ENCODE measurements at places on chromosomes 16 and 17. TPM values are rescaled to one million over a fixed set of nuclear protein-coding genes. Genes with fewer than 3 reads are reported as not detected.

ASB16 gene
- not detected for total RNA-seq

UBFD1 gene
- 84.5 TPM for total RNA-seq

RRN3 gene
- 34.1 TPM for total RNA-seq

AATK gene
- total RNA-seq: 0.28 TPM

SLC35G6 gene
- not detected for total RNA-seq
